Endothelial cell (in vitro differentiated cells): ENCODE measurements at places on chromosomes 11 and 22. TPM values are rescaled to one million over a fixed set of nuclear protein-coding genes. Genes with fewer than 3 reads are reported as not detected.

- H3K36me3 ChIP-seq: no peaks in the 10 kb centered on the region
- DNase-seq: no peak
- no peak overlapping the region for H3K27ac ChIP-seq
- no peak overlapping the region for H3K4me3 ChIP-seq
- peaks cover 2% of the 10 kb centered on the region for H3K27me3 ChIP-seq
Observed at GRCh38 chr11:19576903-19577302, 135.7 kb upstream of the NAV2 start.

PANX2 gene
- total RNA-seq: 0.87 TPM

- no peaks in the 10 kb centered on the region for H3K36me3 ChIP-seq
- H3K27me3 ChIP-seq: peaks cover 1% of the 10 kb centered on the region
- no peak overlapping the region for H3K4me3 ChIP-seq
- no peaks in the 10 kb centered on the region for H3K4me1 ChIP-seq
Observed at GRCh38 chr11:69620683-69621290, 20.2 kb upstream of the CCND1 start.

SUSD2 gene
- 0.38 TPM for total RNA-seq

- H3K4me1 ChIP-seq: peaks cover 12% of the 10 kb centered on the region
- DNase-seq: no peak
- no peaks in the 10 kb centered on the region for H3K27me3 ChIP-seq
Observed at GRCh38 chr11:36600180-36600579, 2.1 kb upstream of the RAG2 start.

DNA sequence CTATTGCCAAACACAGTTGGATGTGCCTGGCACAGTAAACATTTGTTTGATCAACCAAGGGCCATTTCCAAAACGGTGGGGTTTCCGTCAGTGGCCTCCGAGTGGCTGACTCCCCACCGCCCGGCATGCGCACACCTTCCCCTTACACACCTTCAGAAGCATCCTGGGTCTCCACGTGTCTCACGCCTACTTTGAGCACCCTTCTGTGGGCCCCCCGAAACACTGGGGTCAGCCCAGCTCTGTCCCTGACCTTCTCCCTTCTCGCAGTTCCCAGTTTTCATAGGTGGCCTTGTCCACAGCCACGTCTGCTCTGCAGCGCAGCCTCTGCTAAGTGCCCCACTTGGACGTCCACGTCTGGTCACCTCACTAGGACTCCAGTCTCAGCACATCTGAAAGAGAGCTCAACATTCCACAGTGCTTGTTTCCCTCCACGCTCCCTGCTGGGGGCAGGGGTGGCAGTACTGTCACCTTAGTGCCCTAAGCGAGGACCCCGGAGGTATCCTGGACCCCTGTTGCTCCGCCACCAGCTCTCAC lies 13.2 kb upstream of the SHANK2 start:
- no peak overlapping the region for H3K27ac ChIP-seq
- no peaks in the 10 kb centered on the region for H3K4me1 ChIP-seq
- H3K4me3 ChIP-seq: no peak overlapping the region
- no peaks in the 10 kb centered on the region for H3K36me3 ChIP-seq
- DNase-seq: no peak

HYOU1 gene
- total RNA-seq: 243 TPM

DNA sequence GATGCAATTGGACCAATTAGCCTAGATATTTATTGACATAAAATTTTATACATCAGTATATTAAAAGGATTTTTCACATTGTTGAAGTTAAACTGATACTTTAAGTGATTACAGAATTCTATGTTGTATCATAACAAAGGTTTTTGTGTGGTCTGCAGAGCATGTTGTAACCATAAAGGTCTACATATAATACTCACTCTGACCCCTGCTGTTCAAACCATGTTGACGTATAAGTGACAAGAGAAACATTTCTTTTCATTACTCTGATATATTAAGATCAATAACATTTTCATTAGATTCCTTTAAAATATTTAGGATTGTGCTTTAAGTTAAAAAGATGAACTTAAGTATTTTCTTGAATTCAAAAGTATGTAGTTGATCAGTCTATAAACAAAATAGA lies 63.9 kb downstream of the GAS2 start:
- H3K27me3 ChIP-seq: no peaks in the 10 kb centered on the region
- H3K4me1 ChIP-seq: no peaks in the 10 kb centered on the region
- H3K36me3 ChIP-seq: no peaks in the 10 kb centered on the region
- no peak overlapping the region for H3K27ac ChIP-seq

C22orf23 gene
- total RNA-seq: 0.54 TPM

- H3K27ac ChIP-seq: no peak overlapping the region
- no peaks in the 10 kb centered on the region for H3K27me3 ChIP-seq
- no peak for DNase-seq
Observed at GRCh38 chr22:18909556-18909955, 3.4 kb downstream of the DGCR6 start.

OR8A1 gene
- 0.46 TPM for total RNA-seq

GRCh38 chr11:62489204-62489603 lies 57.4 kb downstream of the AHNAK start:
- peaks cover 21% of the 10 kb centered on the region for H3K4me1 ChIP-seq
- H3K27ac ChIP-seq: no peak overlapping the region
- no peak for DNase-seq

GRCh38 chr22:41184679-41185078 lies 20.4 kb upstream of the L3MBTL2 start:
- H3K27ac ChIP-seq: peak overlapping the region; percentile 61
- peaks cover 4% of the 10 kb centered on the region for H3K27me3 ChIP-seq
- H3K4me3 ChIP-seq: no peak overlapping the region
- DNase-seq: no peak
- peaks cover 8% of the 10 kb centered on the region for H3K36me3 ChIP-seq
- H3K4me1 ChIP-seq: peaks cover 5% of the 10 kb centered on the region

DNA sequence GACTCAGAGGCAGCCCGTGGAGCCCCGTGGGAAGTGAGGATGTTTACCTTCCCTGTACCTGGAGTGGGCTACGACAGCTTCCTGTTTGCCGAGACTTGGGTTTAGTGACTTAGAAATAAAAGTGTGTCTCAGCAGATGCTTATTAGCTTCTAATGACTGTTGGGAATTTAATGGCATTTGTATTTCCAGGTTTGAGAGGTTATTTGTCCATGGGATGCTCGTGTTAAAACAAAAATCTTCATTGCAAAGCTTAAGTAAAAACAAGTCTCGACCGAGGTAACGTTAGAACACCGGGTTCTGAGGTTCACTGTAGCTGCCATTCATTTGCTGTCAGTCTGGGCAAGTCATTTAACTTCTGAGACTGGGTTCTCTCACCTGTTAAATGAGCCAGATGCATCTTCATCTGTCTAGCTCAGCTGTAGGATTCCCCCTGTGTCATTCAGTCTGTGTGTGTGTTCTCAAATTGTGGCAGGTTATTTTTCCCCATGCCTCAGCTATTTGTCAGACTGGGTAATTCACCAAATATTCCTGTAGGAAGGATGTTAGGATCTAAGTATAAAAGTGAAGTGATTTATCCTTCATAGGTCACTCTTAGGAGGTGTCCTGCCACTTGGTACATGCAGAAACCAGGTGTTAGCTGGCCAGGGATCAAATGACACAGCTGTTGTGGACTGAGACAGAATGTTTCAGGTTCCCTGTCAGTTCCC lies 791 bp downstream of the EI24 start:
- H3K4me3 ChIP-seq: peak overlapping the region; percentile 94
- peaks cover 1% of the 10 kb centered on the region for H3K36me3 ChIP-seq
- H3K27me3 ChIP-seq: peaks cover 2% of the 10 kb centered on the region
- peak overlapping the region; percentile 61 for H3K27ac ChIP-seq
- H3K4me1 ChIP-seq: peaks cover 12% of the 10 kb centered on the region
- DNase-seq: no peak

PPARA gene
- 12.6 TPM for total RNA-seq

OSBPL5 gene
- 55.2 TPM for total RNA-seq

DNA sequence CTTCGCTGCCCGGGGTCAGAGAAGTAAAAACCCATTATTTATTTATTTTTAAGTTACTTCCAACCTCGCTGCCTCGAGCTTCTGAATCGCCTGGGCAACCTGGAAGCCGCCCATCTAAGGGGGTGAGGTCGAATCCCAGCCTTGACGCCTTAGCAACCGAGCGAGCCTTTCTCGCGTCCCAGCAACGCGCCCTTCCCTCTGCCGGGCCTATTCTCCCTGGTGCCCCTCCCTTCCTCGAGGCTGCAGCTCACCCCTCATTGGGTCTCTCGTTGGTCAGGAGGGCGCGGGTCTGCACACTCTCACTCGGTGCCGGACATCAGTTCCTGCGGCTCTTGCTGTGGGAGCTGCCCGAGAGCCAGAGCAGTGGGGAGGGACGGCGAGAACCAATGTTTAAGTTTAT lies at the start of gene CCDC81:
CCDC81 (plus strand) TSS at position 302 of the 400 bp plus-strand sequence. CDS start 277 bp downstream, outside the sequence.
- peaks cover 4% of the 10 kb centered on the region for H3K27me3 ChIP-seq
- no peaks in the 10 kb centered on the region for H3K36me3 ChIP-seq
- H3K4me1 ChIP-seq: peaks cover 4% of the 10 kb centered on the region
- peak within 1 kb of the TSS; percentile 25 for H3K27ac ChIP-seq

GRCh38 chr11:81301166-81301830 lies 1432.4 kb downstream of the FAM181B start:
- H3K4me1 ChIP-seq: peaks cover 7% of the 10 kb centered on the region
- peaks cover 1% of the 10 kb centered on the region for H3K27me3 ChIP-seq
- no peak overlapping the region for H3K27ac ChIP-seq
- H3K4me3 ChIP-seq: no peak overlapping the region

GRCh38 chr11:118660681-118661424 lies 18.6 kb downstream of the TREH start:
- no peak overlapping the region for H3K27ac ChIP-seq
- H3K27me3 ChIP-seq: peaks cover 13% of the 10 kb centered on the region
- H3K36me3 ChIP-seq: peaks cover 13% of the 10 kb centered on the region

C2CD3 gene
- total RNA-seq: 23.9 TPM

- H3K27ac ChIP-seq: no peak overlapping the region
- peaks cover 18% of the 10 kb centered on the region for H3K4me1 ChIP-seq
- no peaks in the 10 kb centered on the region for H3K27me3 ChIP-seq
- H3K36me3 ChIP-seq: no peaks in the 10 kb centered on the region
Observed at GRCh38 chr11:96062134-96062533, 138.2 kb upstream of the MTMR2 start.

- no peak for DNase-seq
- H3K36me3 ChIP-seq: peaks cover 4% of the 10 kb centered on the region
- peaks cover 5% of the 10 kb centered on the region for H3K4me1 ChIP-seq
- H3K4me3 ChIP-seq: no peak overlapping the region
Observed at GRCh38 chr11:4103269-4103668, 8.7 kb downstream of the RRM1 start.

DNA sequence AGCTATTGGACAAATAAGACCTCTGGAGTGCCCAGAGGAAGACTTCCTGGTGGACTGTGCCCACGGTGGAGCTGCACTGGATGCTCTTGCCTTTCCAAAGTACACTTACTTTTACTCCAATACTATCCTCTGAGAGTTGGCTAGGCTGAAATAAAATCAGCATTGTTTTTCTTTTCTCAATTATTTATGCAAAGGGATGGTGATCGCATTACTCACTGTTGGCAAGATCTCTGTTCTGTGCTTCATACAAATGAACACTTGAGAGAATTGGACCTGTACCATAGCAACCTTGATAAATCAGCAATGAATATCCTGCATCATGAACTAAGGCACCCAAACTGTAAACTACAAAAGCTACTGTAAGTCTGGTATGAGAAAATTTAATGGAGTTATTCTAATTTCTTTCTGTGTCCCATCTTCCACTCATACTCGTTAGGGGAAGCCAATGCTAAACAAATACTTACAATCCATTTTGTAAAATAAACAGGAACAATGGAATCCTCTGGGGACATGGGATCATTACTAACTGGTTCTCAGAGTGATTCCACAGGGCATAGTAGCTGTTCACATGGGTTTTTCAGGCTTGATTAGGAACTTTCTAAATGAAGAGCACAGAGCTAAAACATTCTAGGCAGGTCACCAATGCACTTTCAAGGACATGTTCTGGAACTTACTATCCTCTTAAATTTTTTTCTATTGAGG lies 26.3 kb downstream of the NLRP14 start:
- no peak overlapping the region for H3K4me3 ChIP-seq
- H3K27me3 ChIP-seq: no peaks in the 10 kb centered on the region
- no peak for DNase-seq
- H3K27ac ChIP-seq: no peak overlapping the region
- no peaks in the 10 kb centered on the region for H3K4me1 ChIP-seq
- H3K36me3 ChIP-seq: no peaks in the 10 kb centered on the region

OR52I2 gene
- total RNA-seq: not detected

DNA sequence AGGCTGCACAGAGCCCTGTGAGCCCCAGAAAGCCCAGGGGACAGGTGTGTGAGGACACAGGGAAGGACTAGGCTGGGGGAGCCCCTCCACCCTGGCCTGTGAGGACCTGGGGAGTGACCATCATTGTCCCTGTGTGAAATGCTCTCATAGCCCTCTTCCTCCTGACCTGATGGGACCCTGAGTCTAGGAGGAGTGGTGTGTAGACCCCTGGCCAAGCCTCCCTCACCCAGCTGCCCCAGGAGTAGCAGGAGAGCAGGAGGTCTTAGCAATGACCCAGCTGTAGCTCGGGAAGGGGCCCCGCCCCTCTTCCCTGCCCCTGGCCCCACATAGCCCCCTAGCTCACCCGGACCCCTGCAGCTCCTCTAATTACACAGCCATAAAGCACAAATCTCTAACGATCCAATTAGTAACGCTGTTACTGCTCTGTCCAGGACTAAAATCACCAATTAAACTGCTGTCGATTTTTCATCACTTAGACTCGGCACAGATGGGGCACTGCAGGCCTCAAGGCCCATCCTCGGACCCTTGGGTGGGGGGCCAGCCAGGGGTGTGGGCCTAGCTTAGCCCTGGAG lies 6.6 kb upstream of the CABP7 start:
- H3K4me3 ChIP-seq: no peak overlapping the region
- H3K27ac ChIP-seq: no peak overlapping the region
- no peaks in the 10 kb centered on the region for H3K4me1 ChIP-seq
- no peak for DNase-seq
- peaks cover 5% of the 10 kb centered on the region for H3K27me3 ChIP-seq
- H3K36me3 ChIP-seq: no peaks in the 10 kb centered on the region

ANKK1 gene
- total RNA-seq: 0.18 TPM

CD3G gene
- not detected for total RNA-seq

GRCh38 chr11:44286268-44286880 lies 23.6 kb downstream of the ALX4 start:
- H3K4me1 ChIP-seq: no peaks in the 10 kb centered on the region
- H3K36me3 ChIP-seq: no peaks in the 10 kb centered on the region
- peak; percentile 75 for DNase-seq
- H3K27me3 ChIP-seq: peaks cover 6% of the 10 kb centered on the region
- no peak overlapping the region for H3K27ac ChIP-seq
- H3K4me3 ChIP-seq: no peak overlapping the region

DNA sequence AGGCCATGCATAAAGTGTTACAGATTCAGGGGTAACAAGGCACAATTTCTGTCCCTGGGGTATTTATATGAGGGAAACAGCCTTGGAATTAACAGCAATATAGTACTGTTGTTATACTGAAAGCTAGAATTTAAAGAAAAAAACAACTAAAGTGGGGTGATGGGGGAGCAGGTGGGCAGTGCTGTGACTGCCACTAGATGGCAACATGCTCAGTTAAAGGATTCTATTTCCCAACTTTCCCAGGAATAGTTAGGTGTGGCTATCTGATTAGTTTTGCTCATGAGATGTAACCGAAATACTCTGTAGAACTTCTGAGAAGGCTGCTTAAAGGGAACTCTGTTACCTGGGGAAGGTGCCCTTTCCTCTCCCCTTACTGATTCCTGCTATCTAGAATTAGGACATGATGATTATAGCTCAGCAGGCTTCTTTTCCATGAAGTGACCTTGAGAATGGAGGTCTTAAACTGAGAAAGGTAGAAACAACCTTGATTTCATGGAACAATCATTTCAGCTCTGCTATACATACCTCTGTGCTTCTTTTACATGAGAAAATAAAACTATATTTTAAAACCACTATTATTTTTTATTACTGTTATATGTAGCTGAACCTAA lies 102.6 kb downstream of the RELT start:
- no peak overlapping the region for H3K27ac ChIP-seq
- H3K4me3 ChIP-seq: no peak overlapping the region
- peaks cover 5% of the 10 kb centered on the region for H3K4me1 ChIP-seq
- H3K36me3 ChIP-seq: no peaks in the 10 kb centered on the region

GRCh38 chr22:36385491-36386350 lies 2.0 kb downstream of the MYH9 start:
- peaks cover 35% of the 10 kb centered on the region for H3K4me1 ChIP-seq
- peaks cover 12% of the 10 kb centered on the region for H3K27me3 ChIP-seq
